Adrenal gland (tissue), 19 donors: ENCODE measurements at places on chromosomes 3 and 15. TPM values are rescaled to one million over a fixed set of nuclear protein-coding genes. Genes with fewer than 3 reads are reported as not detected.

GRCh38 chr3:103847081-103848062 is 1412.6 kb downstream of the ZPLD1 start:
- DNase-seq = no peak

DNA sequence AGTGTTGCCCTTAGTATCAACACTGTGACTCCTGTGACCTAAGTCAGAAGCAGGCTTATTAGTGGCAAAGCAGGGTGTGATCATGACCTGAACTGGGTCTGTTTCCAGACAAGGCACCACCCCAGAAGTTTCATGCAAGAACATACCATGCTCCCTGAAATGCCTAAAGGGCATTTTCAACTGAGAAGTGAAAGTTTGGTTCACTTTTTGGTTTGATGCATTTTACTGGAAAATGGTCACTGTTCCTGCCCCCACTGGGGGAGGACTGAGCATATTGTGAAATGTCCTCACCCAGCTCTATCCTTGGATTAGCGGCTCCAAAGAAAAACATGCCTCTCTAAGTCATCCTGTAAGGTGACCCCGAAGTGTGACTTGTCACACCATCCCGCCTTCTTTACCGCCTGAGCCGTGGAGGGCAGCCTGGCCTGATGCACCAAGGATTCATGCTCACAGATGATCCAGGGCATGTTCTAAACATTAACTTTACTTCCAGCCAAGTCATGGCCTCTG is 3.1 kb upstream of the FAM240A start:
- no peak for DNase-seq

GRCh38 chr15:80242132-80242769 is 9.8 kb downstream of the CTXND1 start:
- DNase-seq = peak; percentile 18

DNA sequence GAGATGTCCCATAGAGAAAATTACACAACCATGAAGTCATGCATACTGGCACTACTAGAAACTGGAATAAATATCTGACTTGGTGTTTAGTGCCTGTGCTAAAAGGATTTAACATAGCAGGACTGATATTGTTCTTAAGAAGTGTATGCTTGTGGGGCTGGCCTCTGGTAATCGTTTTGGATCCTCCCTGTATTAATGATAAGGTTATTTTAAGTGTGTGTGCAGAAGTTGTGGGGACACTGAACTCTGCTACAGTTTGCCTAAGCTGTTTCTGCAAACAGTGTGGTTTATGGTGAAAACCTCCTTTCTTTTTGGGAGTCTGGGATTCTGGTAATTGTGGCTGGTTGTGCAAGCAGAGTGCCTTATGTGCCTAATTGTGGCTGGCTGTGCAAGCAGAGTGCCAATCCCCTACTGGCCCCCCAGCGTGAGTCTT is 120.8 kb downstream of the CLASP2 start:
- no peak for DNase-seq

DNA sequence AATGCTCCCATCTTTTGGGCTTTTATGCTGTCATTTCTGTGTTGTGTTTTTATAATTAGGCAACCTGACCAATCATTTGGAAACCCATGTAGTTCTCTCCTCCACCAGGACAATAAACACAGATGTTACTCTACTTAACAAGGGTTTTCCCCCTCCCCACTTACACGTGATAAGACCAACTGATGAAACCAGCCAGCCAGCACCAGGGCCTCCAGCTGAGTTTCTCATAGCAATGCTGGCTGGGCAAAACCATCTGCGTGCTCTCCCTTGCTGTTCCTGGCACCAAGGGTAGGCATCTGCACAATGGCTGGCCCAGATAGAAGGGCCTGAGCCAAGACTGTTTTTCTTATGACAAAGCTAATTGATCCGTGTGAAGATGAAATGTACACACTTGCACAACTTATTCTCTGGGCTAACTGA is 310.4 kb downstream of the PLCL2 start:
- DNase-seq = no peak

DNA sequence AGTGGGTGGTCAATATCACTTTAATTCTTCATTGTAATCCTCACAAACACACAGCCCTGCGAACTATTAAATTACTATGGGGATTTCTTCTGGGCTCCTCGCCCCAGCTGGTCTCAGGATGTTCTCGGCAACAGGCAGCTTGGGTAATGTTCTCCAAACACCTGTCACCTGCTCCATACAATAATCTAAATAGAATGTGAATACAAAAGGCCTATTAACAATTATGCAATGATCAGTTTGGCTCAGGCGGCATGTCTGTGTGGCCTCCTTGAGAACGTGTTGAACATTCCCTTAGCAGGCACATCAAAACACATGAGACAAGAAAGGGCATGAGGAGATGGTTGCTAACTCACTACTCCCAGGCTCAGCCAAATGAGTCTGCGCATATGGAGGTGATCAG is 158.6 kb upstream of the KBTBD8 start:
- DNase-seq = no peak

DNA sequence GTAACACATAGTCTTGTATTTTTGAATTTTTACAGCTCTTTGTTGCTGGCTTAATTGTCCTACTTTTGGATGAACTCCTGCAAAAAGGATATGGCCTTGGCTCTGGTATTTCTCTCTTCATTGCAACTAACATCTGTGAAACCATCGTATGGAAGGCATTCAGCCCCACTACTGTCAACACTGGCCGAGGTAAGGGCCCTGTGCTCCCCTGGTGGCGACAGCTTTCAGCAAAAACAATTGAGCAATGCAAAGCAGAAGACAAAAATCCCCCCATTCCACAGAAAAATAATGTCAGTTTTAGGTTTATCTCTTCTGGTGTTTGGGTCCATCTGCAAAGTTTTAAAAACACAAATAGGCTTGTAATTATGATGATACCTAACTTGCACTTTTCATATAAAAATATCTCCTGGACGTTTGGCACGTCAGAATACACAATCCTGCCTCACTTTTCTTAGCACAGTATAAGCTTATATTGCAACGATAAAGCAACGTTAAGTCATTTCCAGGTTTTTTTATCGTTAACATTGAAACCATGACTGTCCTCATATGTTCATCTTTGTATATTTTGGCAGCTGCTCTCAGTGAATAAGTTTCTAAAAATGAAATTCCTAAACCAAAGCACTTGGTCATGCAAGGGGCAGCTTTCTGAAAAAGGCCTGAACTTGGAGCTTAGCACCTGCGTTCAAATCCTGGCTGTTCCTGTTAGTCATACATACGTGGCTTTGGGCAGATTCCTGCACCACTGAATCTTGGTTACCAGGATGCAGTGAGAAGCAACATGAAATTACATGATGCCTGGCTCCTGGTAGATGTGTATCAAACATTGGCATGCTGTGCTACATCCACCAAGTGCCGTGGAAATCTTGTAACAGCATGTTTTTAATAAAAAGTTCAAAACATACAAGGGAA is 8.5 kb downstream of the SEC61A1 start:
- no peak for DNase-seq

DNA sequence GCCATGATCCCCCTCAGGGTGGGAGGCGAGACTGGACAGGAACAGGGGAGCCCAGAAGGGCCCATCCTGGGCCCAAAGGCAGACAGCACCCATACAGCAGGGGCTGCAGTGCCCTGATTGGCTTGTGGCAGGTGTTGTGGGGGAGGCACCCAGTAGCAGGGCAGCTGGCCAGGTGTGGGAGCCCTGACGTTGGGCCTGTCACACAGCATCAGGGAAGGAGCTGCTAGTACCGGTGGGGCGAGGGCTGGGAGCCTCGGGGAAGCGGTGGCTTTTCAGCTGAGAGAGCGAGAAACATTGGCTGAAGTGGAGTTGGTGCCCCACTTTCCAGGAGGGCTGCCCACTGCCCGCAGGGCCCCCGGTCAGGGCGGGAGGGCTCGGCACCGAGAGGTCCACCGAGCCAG is 19.7 kb upstream of the CYP11A1 start:
- DNase-seq = no peak

DNA sequence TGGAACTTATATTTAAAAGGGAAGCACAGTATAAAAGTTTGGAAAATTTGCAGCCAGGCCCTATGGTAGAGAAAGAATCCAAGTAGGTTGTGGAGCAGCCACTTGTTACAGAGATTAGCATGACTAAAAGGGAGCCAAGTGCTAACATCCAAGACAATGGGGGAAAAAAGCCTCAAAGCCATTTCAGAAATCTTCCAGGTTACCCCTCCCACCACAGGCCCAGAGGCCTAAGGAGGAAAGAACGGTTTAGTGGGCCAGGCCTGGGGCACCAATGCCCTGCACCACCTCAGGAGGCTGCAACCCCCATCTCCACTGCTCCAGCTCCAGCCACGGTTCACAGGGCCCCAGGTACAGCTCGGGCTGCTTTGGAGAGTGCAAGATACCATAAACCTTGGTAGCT is 69.9 kb downstream of the IGF2BP2 start:
- no peak for DNase-seq

The GOLGA6L7 gene
- not detected for total RNA-seq

DNA sequence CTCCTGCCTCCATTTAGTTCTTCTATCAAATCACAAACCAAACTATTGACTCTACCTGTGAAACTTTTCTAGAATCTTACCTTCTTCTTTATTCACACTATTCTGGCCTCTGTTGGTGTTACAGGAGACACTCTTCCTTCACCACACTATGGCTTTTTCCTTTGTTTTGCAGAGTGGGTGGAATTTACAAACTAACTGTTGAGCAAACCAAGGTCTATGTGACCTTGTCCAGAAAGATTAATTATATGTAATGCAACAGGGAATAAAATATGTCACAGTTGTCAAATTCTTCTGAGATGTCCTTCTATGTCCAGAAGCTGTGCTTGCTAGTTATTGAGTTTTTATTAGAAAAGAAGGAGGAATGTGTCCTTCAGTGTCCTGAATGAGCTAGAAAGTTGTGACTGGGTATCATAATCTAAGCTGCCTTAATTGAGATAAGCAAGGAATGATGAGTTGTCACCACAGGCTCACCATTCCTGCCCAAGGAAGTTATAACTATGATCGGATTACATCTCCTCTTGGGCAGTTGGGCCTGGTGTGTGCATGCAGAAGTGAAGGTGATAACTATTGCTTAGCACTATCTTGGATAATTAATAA is 21.7 kb downstream of the ARL14 start:
- no peak for DNase-seq

DNA sequence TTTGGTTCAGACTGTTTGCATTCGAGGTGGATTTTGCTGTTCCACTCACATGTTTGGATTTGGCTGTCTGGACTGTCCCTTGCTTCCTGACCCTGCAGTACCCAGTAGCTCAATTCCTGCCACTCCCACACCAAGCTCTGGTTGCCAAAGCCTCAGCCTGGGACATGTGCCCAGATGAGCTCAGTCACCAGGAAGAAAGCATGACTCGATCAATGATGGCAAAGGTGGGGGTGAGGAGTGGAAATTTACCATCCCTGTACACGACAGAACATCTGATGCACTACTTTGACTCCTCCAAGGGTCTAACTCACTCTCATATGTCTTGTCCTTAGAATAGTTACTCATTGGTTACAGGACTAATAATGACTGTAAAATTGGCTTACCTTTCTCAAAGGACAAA is 45.2 kb downstream of the ZNF385D start:
- peak; percentile 68 for DNase-seq

The C3orf22 gene
- total RNA-seq = not detected

The SAMMSON gene
- not detected for total RNA-seq

- no peak for DNase-seq
These were observed 248.9 kb downstream of the SV2B start for GRCh38 chr15:91348752-91349500.

DNA sequence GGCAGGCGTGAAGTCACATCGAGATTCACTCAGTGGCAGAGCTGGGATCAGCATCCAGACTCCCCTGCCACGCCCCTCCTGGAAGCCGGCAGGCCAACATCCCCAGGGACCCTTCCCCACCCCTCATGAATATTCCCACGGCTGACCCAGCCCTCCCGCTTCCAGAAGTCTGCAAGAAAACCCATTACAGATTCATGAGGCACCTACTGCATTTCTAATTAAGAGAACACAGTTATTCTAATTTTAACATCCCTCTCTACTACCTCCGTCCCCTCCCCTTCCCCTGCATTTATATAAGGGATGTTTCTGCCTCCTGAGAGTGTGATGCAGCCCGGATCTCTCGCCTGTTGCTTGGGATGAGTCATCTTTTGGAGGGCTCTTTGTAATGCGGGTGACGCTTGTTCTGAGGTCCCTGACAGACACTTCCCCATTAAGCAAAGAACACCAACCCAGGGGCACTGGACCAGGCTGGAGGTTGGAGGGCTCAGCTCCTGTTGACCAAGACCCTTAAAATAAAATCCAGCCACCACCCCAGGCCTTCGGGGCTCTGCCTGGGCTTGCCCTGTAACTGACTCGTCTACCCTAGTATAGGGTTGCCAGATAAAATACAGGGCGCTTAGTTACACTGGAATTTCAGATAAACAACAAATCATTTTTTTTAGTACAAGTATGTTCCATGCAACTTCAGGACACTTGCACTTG is 118.7 kb downstream of the NUP210 start:
- no peak for DNase-seq

GRCh38 chr3:151630035-151630434 is 103.7 kb upstream of the AADACL2 start:
- DNase-seq = no peak

DNA sequence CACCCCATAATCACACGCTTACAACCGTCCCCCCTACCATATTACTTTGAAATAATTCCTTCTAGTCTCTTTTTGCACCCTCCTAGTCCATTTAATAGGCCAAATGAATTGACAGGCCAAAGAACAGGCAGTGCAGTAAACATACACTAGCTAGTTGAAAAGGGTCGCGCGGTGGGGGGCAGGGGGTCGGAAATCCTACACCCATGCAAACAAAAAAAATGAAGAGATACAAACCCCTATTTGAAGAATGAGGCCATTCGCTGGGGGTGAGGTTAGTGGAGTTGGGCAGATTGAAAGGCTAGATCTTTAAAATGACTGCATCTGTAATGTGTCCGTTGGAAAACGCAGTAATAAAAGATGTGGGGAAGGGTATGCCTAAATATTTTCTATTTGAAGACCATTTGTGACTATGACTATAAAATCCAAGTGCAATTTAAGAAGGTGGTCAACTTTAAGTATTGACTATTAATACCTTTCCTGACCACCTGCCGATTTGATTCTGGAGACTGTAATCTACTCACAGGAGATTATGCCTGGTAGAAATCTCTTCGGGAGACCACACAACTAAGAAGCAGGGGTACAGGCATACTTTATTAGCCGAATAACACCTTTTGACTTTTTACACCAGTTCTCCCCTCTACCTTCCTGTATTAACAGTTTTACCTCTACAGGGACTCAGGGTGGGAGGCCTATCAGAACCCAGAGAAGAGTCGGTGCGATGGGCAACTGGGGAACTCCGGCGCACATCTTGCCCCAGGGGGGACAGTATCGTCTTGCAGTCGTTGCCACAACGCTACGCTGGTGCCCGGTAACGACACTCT is 762 bp upstream of the ARL6 start:
- DNase-seq = no peak
